ENCODE measurements at places on chromosomes 4 and X.

DNA sequence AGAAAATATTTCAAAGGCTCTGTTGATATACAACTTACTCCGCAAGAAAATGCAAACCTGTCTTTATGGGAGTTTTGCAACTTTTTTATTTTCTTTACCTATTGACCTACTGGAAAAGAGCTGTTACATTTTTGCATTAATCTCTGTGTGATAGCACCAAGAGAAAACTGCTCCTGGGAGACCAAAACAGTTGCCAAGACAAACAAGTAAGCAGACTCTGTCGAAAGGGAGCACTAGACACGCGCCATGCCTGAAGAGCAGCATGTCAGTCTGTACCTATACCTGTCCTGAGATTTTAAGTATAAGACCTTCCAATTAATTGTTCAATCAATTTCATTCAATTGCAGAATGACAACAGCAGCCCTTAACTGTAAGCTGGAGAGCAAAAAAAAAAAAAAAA lies 56.0 kb upstream of the TECRL start:
- no peak for DNase-seq

DNA sequence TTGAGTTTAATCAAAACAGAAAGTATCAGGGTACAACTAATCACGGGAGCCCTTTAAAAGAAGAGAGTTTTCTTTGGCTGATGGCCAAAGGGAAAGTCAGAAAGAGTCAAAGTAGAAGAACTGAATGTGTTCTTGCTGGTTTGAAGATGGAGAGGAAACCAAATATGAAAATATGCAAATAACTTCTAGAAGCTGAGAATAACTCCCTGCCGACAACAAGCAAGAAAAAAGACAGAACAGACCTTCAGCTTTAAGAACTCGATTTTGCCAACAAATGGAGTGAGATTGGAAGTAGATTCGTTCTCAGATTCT lies 903.8 kb downstream of the STIM2 start:
- DNase-seq = no peak

DNA sequence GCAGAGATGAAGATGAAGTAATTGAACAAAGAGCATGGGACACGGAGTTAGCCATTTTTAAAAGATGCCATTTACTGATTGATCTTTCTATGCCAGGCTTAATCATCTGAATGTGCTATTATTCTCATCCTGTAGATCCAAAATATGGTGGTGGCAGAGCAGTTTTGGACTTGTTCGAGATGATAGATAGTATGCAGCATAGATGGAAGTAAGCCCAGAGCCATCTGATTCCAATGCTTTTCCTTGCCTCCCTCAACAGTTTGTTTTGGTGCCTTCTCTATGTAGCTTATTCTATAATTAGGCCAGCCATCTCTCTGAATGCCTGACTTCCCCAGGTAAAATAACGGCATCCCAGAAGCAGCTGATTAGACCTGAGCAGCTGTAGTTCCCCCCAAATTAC lies 152.6 kb upstream of the CLNK start:
- DNase-seq = no peak

DNA sequence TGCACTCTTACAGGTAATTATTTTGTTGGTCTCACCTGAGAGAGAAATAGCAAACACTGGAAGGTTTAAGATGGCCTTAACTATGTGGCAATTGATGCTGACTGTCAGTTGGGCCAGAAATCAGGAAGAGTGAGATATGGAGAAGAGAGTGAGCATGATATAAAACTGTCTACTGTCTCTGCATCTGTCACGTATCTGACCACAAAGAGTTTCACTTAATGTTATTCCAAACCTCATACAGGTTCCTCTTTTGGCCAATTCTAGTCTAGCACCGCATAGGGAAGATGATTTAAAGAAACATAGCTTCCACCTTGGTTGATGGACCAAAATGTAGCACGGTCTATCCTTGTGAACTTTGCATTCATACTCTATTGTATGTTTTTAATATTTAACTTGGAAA lies 381.0 kb upstream of the BOD1L1 start:
- DNase-seq = no peak

DNA sequence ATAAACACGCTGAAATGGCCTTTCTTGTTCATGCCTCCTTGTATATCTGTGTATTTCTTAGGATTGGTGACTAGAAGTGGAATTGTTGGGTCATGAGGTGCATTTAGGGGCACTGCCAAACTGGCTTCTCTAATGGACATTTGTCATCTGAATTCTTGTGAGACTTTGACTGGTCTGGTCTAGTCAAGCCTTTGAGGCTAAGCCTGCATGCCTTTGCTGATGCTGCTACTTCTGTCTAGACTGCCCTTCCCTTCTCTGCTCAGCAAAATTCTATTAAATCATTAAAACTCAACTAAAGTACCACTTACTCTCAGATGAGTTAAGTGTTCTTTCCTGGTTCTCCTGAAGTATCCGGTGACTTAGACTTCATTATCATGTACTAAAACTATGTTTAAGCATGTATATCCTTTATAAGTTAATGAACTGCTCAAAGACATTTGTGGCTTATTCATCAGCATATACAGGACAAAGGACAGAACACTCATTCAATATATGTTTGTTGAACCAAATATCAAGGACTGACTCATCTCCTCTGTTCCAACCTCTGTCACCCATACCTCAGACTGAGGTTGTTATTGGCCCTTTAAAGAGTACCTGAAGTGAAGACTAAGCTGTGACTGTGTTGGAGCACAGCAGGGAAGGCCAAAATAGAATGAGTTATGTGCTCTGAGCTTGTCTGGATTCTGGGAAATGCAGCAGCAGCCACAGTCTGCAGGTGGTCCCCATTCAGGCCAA lies 9.0 kb downstream of the TCEAL1 start:
- DNase-seq = no peak

DNA sequence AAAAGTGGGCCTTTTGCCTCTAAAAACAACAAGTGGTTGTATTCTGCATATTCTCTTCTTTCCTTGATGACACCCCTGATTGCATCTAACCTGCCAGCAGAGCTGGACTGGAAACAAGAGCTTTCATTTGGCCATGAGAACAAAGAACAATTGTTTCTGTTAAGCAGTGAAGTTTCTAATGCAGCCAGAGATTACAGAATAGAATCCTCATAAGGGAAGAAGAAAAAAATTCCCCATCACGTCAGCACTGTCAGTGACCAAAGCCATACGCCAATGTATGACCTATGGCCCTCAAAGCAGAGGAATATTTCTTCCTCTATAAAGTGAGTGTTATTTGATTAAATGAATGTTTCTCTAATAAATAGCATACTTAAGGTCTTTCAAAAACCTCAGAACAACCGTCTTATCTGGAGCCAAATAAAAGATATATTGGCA lies 529.1 kb upstream of the INTU start:
- no peak for DNase-seq

DNA sequence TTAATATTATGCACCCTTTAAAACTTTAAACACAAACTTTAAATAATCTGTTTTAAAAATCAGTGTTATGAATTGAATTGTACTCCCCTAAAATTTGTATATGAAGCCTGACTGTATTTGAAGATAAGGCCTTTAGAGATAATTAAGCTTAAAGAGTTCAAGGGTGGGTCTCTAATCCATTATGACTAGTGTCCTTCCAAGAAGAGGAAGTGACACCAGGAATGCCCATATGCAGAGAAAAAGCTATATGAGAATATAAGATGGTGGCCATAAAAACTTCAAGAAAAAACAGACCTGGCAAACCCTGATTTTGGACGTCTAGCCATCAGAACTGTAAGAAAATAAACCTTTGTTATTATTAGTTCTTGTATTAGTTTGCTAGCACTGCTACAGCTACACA lies 29.0 kb downstream of the UGT2A2 start:
- no peak for DNase-seq

DNA sequence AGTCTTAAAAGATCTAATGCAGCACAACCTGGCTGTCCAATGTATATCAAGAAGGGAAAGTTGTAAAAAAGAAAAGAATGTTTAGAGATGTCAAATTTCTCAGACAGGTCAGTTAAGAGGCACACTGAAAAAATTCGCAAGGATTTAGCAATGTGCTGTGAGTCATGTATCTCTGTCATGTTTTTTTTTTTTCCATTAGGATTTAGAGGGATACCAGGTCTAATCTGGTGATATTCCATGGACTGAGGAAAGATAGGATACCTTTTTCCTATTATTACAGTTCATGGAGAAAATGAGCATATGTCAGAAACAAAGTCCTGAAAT lies 815.4 kb upstream of the PCDH10 start:
- DNase-seq = no peak

- no peak for DNase-seq
Measured at GRCh38 chr4:121108557-121108956, 36.2 kb upstream of the NDNF start.

DNA sequence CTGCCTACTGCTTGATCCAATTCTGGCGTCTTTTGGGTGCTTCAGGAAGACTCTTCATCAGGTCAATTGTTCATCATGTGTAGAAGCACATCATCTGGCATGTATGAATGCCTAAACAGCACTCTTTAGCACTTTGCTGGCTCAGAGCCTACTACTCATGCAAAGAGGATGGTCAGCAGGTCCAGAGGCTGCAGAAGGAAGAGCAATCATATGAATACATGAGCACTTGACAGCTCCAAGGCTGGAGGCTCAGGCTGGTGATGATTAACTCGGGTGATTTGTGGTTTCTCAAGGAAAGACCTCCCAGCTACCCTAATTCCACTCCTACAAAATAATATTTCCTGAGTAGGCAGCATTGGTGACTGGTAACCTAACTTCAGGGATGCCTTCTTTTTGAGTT lies 103.8 kb upstream of the CXCL13 start:
- DNase-seq = no peak

GRCh38 chrX:2694914-2695267 lies 3.8 kb downstream of the CD99 start:
- DNase-seq = no peak

DNA sequence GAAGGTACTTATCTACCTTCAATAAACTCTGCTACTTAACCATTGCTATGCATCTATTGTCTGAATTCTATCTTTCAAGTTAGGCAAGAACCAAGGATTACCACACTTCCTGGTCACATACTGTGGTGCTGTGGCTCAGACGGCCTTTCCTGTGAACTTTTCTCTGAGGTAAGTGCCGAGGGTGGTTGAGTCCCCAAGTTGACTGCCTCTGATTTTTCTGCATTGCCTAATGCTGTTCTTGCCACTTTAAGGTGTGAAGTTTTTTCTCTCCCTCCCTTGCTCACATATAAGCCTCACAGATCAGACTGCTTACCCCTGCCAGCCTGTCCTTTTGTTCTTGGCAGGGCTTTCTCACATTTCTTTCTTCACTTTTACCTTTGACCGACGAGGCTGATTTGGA lies 348.0 kb upstream of the POU3F4 start:
- DNase-seq = no peak

GRCh38 chr4:37517326-37517725 lies 168.8 kb downstream of the RELL1 start:
- DNase-seq = no peak

- DNase-seq = no peak
Measured at GRCh38 chr4:76801621-76802235, 96.2 kb downstream of the SOWAHB start.

- no peak for DNase-seq
Measured at GRCh38 chr4:172348426-172348825, 535.2 kb downstream of the GALNTL6 start.

DNA sequence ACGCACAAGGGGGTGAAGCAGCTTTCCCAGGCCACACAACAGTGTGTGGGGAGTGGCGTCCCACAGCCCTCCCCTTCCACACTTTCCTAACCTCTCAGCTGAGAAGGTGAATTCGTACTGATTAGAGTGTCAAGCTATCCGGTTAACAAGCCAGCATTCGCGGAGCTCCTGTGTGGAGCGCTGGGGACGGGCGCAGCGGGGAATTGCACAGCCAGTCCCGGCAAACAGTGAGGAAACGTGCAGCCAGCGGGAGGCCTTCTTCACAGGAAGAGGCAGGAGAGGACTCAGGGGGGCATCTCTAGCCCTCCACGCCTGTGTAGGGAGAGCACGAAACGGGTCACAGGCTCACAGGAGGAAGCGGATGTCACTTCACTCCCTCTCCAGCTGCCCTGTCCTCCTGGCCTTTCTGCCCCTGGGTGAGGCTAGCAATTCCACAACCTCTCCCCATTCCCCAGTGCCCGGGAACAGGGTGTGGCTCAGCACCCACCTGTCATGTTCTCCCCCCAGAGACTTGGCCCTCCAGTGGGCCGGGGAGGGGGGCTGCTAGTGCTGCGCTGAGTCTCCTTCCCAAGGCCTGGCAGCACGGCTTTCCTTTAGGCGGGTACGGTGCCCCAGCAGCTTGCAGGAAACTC lies 117.3 kb downstream of the CPZ start:
- DNase-seq = no peak

- peak; percentile 15 for DNase-seq
Measured at GRCh38 chr4:59818656-59819055, 1381.5 kb upstream of the ADGRL3 start.

GRCh38 chr4:176611951-176612350 lies 180.8 kb downstream of the VEGFC start:
- no peak for DNase-seq

- no peak for DNase-seq
Measured at GRCh38 chr4:128403586-128403985, 116.0 kb upstream of the PGRMC2 start.

GRCh38 chr4:119652998-119653397 lies 24.4 kb upstream of the PDE5A start:
- no peak for DNase-seq

GRCh38 chr4:64584125-64584524 lies 174.9 kb upstream of the TECRL start:
- no peak for DNase-seq

- DNase-seq = no peak
Measured at GRCh38 chr4:168586926-168587325, 90.1 kb downstream of the PALLD start.

GRCh38 chr4:123517971-123518370 lies 121.4 kb downstream of the SPRY1 start:
- DNase-seq = no peak

- no peak for DNase-seq
Measured at GRCh38 chr4:26467724-26468123, 22.6 kb downstream of the CCKAR start.

DNA sequence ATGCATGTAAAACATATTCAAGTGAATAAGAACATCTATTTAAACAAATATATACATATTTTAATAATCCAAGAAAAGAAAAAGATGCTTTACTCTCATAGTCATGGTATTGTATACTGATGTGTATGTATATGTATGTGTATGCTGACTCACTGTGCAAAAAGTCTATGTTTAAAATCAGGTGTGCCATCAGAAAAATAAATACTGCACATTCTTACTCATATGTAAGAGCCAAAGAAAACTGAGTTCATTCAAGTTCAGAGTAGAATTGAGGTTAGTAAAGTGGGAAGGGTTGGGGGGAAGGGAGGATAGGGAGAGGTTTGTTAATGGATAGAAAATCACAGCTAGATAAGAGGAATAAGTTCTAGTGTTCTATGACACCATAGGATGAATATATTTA lies 403.9 kb upstream of the SMIM31 start:
- DNase-seq = no peak

DNA sequence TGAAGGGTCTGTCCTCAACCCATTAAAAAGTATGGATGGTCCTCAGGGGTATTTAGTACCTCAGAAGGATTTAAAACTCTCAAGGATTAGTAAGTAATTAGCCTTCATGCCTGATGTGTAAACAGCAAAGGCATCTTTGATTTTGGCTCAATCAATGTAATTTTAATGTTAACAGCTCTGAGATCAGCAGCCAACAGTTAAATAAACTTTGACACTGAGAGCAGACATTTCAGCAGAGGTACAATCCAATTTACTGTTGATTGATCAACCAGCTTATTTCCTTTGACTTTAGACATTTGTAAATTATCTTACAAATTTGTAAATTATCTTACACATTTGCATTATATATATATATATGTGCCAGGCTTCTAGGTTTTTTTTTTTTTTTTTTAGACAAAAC lies 36.9 kb downstream of the STOX2 start:
- no peak for DNase-seq
